Cerebellum (tissue), 4 donors: ENCODE measurements at places on chromosomes 1 and 21.
A peak's percentile ranks its signal among the peaks of the same experiment; 100 is the strongest.

- DNase-seq: no peak
Measured at GRCh38 chr1:58814251-58815068, 30.6 kb upstream of the JUN start.

DNA sequence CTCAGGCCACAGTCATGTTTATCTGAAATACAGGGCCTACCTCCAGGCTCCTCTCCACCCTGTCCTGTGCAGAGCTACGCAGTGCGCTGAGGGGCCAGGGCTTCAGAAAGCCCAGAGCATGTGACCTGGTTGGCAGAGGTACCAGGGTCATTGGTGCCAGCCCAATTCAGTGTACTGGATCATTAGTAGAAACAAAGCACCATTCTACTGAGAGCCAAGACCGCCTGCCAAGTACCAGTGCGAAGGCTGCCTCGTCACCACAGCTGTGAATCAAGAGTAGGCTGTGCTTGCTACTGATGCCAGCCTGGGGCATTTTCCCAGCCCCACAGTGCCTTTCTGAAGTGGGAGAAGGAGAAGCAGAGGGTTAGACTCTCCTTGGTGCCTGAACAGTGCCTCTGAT is 59.8 kb downstream of the CAPN9 start:
- DNase-seq: peak; percentile 31

DNA sequence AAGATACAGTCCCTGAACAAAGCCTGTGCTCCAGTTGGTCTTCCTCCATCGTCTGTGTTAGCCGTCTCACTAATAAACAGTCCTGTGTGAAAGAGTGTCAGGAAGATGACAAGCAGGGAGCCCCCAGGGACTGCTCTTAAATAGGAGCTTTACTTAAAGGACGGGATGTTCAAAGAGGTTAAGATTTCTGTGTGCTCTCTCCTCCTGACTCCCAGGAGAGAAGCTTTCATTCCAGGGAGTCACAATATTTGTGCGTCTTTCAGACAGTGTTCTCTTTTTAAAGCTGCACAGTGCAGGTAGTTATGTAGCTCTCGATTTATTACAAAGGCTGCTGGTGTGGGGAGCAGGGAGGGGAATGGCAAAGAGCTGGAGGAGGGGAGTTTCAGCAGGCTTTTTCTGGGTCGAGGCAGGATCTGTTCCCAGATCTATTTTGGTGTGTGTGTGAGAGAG is 43.5 kb downstream of the STYXL2 start:
- DNase-seq: peak; percentile 62

- DNase-seq: no peak
Measured at GRCh38 chr1:108208724-108209446, 8.7 kb upstream of the SLC25A24 start.

- DNase-seq: no peak
Measured at GRCh38 chr1:91821126-91821868, 64.7 kb downstream of the TGFBR3 start.

- no peak for DNase-seq
Measured at GRCh38 chr1:70142075-70142474, 63.3 kb downstream of the LRRC40 start.

- peak; percentile 15 for DNase-seq
Measured at GRCh38 chr1:240314845-240315801, 223.4 kb downstream of the FMN2 start.

DNA sequence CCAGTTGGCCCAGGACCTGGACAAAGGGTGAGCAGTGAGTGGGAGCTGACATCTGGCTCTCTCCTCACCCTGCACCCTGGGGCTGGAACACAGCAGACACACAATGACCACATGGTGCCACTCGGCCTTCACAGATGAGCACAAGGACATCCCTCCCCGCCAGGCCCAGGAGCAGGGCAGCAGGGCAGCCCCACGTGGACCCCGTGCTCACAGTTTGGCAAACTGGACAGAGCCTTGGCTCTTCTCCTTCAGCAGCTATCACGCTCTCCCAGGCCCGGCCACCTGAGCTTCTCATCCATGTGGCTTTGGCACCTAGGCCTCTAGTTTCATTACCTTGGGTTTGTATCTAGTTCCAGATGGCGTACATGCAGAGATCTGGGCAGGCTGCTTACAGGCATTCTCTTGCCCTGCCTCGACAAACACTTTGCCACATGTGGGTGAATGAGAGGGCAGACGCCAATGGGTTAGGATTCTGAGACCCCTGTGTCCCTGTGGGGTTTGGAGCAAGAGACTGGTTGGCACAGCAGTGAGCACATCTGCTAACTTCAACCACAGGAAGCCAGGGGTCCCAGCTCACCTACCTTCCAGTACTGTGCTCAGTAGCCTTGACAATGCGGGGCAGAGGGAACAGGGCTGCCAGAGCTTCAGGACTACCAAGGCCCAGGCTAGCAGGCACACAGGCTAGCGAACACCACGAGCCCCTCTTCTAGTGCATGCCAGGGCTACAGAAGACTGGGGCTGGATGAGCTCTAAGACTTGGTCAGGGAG is 3.4 kb upstream of the PTPRF start:
- DNase-seq: peak; percentile 49

- peak; percentile 8 for DNase-seq
Measured at GRCh38 chr1:95340061-95340460, 106.1 kb downstream of the RWDD3 start.

DNA sequence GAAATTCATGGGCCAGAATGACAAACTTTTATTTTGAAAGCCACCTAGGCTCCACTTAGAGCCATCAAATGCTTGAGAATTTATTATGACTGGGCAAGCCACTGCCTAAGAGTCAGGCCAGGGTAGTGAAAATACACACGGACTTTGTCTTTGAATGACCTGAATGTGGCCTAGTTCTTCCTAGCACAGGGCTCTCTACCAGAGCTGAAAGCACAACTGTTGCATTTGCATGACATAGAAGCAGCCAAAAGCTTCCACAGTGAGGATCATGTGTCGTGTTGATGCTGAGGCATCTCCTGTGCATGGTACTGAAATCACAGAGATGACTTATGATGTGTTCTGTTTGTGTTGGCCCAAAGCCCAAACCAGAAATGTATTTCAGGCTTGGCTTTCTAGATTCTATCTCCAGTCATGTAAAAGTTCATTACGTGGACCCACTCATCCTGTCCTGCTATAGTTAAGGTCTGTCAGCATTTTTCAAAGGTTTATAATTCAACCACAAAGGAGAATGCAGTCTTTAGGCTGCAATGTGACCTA is 164.0 kb upstream of the UBE2U start:
- DNase-seq: peak; percentile 13

- DNase-seq: peak; percentile 38
Measured at GRCh38 chr1:179082333-179082998, 596 bp downstream of the TOR3A start.

GRCh38 chr1:235854347-235854746 is 12.4 kb downstream of the LYST start:
- no peak for DNase-seq
